ENCODE measurements at places on chromosomes 6 and 20.

GRCh38 chr20:53865901-53866793, 204.2 kb downstream of the BCAS1 start:
- peak; percentile 92 for DNase-seq

- no peak for DNase-seq
Observed at GRCh38 chr20:17795003-17795402, 95.2 kb downstream of the BANF2 start.

DNA sequence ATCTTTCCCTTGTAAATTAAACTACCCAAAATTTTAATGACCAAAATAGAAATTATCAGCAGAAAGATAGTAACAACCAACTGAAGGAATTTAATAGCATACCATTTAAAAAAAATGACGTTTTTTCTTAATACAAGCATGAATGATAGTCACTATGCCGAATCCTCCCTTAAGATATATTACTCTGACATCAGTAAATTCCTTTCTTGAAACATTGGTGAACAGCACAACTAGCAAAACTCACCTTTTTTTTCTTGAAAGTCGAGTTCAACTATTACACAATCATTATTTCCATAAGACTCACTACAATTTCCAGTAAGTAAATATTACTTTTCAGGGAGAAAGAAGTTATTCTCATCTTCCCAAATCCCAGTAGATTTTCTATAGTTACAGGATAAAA, 433.2 kb downstream of the GRIK2 start:
- no peak for DNase-seq

GRCh38 chr20:24045621-24046318, 57.2 kb upstream of the GGTLC1 start:
- DNase-seq: no peak

DNA sequence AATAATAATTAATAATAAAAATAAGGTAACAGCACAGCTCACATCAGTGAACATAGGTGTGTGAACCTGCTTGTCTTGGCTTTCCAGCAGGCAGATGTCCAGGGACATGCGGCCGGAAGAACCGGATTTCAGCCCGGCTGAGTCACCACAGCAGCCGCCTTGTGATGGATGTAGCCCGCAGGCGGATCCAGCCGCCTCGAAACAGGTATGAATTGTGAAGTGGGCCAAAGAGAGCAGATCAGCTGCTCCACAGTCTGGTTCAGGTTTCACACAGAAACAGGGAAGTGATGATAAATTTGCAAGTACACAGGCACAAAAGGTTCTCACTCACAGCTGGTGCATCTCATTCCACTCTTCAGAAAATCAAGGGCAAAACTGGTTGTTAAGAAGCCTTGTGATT, 55.1 kb downstream of the ID4 start:
- peak; percentile 99 for DNase-seq

DNA sequence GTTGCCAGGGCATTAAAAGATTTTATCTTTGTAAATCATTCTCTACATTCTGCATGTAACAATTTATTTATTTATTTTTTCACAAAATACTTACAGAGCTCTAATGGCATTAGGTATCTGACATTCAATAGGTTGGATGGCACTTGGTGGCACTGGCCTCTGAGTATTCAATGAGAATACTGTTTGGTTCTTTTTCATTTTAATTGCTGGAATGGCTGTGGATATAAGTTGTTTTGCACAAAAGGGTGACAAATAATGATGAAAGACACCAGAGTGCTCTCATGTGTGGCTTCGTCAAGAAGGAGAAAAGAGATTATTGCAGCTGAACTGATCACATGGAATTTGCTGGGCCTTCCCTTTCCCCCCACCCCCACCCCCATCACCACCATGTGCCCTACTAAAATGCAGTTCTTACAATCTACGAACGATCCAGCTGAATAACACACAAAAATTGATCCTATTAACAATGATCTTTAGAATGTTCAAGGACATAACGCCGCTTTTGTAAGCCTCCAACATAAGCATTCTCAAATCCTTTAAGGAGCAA, 195.2 kb upstream of the POU3F2 start:
- DNase-seq: no peak

DNA sequence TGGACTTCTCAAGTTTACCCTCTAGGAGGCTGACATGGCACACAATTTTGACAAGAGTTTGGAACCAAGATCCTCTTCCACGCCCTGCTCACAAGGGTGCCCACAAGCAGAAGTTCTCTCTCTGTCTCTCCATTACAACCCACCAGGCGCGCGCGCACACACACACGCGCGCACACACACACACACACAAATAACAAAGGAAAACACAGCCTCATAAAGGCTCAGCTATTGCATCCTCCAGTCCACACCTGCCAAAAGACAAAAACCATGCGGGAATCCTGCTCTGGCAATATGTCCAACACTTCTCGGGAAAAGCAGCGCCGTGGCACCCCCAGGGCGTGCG, 870 bp downstream of the PAK5 start:
- peak; percentile 65 for DNase-seq

GRCh38 chr6:167058261-167058660, 59.1 kb downstream of the CEP43 start:
- no peak for DNase-seq

- DNase-seq: no peak
Observed at GRCh38 chr20:19823216-19823615, 65.2 kb downstream of the RIN2 start.

DNA sequence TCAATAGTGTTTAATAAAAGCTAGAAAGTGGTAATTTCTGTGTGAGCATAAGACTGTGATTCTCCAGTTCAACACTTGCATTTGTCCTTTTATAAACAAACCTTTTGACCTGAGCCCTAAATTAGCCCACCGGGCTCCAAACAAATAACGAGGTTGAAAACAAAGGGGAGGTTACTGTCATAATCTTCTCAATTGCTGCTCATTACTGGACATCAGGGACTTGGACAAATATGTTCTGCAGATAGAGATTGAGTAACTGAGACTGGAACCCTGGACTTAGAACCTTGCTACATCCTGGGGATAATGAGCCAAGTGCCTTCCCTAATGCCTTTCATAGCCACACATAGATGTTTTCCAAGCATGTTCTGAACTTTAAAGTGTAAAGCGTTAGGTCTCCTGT, 84.2 kb upstream of the PCSK2 start:
- no peak for DNase-seq

DNA sequence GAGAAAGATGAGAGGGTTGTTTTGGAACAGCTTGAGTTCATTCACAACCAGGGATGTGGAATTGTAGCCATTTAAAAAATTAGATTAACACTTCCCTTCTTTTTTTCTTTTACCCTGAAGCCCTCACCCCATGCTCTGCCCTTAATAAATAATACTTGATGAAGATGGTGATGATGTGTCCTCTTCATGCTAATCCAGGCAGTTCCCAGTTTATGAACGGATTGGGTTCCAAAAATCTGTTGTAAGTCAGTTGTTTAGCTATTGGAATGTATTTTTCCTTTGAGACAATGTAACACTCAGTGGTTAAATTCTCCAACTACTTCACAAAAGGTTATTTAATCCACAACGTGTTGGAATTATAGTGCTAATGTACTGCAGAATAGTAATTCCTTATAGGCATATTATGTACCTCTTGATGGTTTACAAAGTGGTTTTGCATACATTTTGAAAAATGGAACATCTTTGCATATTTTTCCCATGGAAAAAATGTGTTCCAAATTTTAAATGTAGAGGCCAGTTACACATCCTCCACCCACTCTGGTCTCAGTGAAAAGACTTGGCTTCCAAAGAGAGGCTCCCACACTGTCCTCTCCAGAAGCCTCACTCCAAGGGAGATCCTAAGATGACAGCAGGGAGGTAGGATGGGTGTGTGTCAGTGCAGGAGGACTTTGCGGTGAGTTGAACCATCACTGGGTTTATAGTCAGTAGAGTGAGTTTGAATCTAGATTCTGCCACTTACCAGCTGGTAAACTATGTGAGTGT, 45.8 kb upstream of the CEP162 start:
- DNase-seq: no peak

- DNase-seq: no peak
Observed at GRCh38 chr6:157732007-157732406, 91.0 kb upstream of the SNX9 start.

- peak; percentile 69 for DNase-seq
Observed at GRCh38 chr6:84773133-84773430, 8.7 kb upstream of the TBX18 start.

- no peak for DNase-seq
Observed at GRCh38 chr20:15570156-15570555, 1003.1 kb downstream of the KIF16B start.

DNA sequence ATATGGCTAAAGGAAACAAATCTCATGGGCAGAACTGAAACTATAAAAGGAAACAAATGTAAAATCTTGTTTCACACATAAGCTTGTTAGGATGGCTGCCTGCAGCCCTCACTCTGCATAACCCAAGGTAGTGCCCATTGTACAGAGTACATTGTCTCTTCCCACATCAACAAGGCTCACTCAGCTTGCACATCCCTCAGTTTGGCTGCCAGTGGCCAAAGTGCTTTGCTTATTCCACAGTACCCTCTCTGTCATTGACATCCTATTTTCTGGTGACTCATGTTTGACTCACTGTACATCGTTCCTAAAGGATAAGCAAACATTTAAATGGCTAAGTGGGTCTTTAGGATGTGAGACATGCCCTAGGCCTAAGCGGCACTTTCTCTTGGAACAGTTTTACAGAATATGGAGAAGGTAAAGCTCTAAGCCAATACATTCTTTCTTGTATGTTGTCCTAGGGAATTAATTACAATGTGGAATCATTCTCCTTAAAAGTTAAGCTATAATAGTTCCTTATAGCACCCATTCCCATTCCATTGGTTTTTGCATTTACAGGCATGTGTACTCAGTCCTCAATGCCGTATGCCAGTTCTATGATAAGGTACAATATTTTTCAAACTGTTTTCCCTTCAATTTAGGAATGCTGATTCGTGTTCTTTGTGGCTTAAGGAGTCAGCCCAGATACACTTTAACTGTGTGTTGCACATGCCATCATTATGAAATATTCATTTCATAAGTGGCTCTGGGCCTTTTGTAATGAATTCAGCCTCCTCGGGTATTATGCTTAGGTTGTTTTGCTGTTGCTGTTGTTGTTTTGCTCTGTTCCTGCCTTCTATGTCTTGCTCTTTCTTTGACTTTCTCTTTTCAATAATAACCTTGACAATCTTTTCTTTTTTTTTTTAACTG, 5.5 kb downstream of the ANKEF1 start:
- peak; percentile 93 for DNase-seq

GRCh38 chr6:110646951-110647910, 168.0 kb downstream of the CDK19 start:
- DNase-seq: no peak

GRCh38 chr20:37521061-37521771, at the start of gene NNAT:
Gene NNAT, plus strand, starts transcription at chr20:37521250. Its CDS starts 82 bp downstream, at chr20:37521332.
- no peak for DNase-seq

DNA sequence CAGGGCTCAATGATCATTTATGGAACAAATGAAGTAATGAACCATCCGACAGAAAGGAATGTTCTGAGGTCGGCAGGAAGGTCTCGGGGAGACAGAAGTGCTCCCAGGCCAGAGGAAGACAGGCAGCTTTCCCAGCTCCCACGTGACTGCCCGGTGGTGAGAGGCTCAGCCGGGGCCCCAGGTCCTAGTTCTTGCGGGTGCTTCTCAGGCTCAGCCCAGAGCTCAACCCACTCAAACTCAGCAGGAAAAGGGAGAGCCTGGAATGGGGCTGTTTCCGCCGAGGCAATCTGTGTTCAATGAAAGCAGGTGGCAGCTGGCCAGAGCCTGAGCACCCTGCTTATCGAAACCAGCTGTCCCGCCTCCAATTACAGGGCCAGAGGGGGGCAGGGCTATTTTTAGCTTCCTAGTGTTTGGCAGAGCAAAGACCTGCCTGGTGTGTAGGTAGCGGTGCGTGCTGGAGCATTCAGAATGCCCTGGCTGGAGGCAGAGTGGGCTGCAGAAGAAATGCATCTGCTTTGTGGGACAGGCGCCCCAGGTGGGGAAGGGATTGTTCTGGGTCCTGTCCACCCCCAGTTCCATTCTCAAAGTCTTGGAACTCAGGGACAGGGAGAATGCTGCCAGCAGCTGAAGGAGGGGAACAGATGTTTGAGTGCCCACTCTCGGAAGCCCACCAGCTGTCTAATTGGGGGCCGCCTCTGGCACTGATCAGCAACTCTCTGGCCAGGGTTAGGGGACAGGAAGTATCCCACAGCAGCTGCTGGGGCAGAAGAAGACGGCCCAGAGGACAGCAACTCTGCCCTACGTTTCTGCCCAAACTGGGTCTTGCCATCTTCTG, 145.1 kb downstream of the PREX1 start:
- no peak for DNase-seq

DNA sequence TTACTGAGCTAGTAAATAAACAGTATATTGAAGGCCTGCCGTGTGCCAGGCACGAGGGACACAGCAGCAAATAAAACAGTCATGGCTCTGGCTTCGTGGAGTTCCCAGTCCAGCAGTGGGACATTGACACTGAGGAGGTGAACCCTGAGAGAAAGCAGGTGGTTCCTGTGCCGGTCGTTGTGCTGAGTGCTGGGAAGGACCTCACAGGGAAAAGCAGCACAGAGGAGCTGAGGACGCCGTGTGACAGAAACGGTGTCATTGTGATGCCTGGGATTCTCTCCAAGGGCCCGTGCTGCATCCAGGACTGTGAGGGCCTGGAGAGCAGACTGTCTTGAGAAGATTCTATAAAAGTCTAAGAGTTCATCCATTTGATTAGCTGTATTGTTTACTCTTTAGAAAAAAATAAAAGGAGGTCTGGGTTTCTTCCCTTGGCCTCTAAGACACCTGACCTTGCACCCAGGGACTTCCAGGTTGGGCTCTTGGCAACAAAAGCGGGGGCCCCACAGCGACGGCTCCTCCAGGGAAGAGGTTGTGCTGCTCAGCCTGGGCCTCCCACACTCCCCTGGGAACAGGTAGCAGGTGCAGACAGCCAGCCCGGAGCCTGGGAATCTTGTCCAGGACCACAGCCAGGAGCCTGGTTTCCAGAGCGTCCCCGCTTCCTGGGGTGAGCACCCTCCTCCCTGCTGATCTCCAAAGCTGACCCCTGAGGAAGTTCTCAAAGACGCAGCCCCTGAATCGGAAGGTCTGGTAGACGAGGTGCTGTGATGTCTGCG, 251.2 kb upstream of the PMEPA1 start:
- DNase-seq: no peak

DNA sequence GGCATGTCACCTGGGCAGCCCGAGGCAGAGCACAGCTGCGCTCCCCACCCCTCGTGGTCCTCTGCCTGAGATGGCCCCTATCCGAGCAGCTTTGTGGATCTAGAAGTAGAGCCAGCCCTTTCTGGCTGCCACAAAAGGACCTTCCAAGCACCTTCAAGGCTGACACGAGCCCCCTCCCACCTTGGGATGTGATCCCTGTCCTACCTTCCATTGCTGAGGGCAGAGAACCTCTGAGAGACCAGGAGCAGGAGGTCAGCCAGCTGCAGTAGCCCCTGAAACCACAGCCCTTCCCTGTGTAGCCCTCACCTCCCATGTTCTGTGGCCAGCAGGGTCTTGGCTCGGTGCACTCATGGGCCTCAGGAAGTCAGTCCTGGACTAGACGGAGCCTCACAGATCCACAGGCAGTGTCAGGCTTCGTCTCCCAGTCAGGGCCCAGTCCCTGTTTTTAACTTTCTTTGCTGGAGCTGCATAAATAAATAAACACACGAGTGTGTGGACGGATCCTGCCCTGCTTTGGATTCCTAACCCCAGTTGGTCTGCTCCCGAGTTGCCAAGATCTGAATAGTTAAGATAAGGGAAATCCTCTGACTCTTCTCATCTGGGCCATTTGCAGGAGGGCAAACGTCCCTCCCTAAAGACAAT, 507.7 kb downstream of the PREX1 start:
- no peak for DNase-seq

Data from DMS53 (cell line).